Nucleus accumbens (tissue), 56 donors: ENCODE measurements at places on chromosomes 5 and 9.

DNA sequence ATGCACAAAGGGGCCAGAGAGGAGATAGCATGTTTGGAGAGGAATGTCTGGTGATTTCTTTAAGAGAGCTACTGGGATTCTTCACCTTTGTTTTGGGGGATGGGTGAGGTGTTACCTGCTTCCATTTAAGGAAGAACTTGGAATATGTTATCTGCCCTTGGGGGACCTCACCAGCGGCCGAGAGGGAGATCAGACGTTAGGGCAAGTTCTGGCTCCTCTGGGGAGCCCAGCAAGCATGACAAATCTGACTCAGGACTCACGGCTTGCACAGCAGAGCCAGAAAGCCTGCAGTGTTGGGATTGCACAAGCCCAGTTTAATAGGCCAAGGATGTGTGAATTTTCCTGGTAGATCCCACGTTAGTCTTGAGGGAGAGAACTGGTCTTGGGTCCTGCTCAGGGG lies 40.3 kb downstream of the SLC28A3 start:
- no peak for DNase-seq

- no peak for DNase-seq
These were observed 722.8 kb upstream of the GRAMD2B start for GRCh38 chr5:125700380-125700861.

GRCh38 chr9:73157811-73158210 lies 6.1 kb downstream of the ANXA1 start:
- DNase-seq: no peak

DNA sequence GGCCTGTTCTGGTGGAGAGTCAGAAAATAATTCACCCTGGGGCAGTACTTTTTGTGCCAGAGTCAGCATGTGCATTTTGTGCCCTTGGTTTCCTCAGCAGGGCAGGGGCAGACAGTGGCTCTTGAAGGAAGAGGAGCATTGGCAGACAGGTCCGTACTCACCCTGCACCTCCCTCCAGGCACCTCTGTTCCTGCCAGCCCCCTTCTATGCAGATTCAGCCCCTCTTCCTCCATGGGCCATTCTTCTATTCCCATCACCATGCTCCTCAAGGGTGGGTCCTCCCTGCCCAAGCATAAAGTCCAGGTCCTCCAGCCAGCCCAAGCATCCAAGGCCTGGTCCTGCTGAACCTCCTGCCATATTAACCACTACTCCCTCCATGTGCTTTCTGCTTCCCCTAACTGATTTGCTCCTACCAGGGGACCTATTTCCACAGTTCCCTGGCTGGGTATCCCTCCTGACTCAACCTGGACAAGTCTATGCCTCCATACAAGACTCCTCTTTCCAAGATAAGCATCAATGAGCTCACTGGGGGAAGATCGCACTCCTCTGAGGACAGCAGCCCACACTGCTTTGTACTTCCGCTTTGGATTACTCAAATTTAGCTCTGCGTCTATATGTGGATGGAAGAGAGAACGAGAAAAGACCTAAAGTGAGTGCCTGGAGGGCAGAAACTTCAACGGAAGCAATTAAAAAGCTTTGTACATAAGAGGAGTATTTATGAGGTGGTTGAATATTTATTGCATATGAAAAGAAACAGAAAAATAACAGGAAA lies 9.3 kb upstream of the ACSL6 start:
- DNase-seq: no peak

DNA sequence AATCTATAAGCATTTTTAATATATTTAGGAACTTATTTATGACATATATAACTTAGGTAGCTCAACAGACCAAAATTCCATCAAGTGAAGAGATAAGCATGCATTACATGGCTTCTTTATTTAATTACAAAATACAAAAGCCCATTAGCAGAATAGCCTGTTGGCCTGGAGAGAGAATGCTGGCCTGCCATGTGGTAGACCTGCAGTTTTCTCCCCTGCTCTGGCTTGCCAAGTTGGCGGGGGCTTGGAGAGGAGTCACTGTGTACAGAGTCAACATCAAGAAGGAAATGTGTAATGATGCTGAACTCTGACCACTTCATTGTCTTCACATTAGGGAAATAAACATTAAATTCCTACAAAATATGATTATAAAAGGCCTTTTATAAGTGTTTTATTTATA lies 69.8 kb upstream of the CNTLN start:
- no peak for DNase-seq

DNA sequence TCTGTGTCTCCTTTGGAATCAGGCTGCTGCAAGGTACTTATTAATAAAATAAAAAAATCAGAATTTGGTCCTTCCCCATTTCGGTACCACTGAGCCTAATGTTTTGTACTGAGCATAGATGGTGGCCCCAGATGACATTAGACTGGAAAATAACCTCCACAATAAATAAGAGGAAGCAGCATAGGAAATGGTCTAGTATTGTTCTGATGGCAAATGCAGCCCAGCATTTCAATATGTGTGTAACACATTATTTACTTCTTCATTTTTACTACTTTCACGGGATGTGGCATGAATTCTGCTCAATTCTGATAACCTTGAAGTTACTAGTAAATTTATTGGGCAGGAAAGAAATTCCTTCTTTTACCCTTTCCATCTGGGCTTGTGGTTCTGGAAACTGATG lies 295.6 kb downstream of the ADGRV1 start:
- no peak for DNase-seq

GRCh38 chr9:129006328-129007034 lies 21.6 kb downstream of the SH3GLB2 start:
- no peak for DNase-seq

- DNase-seq: no peak
These were observed 422.7 kb downstream of the DMAC1 start for GRCh38 chr9:7376833-7377232.

- no peak for DNase-seq
These were observed 1359.1 kb upstream of the CDH9 start for GRCh38 chr5:28397502-28397941.

GRCh38 chr5:54854883-54855581 lies 130.4 kb downstream of the ESM1 start:
- DNase-seq: no peak
